Stimulated activated CD8-positive, alpha-beta memory T cell treated with anti-CD3 and anti-CD28 coated beads, Interleukin-4, amount 100 ng/mL, for 4 hours (primary cell): ENCODE measurements at places on chromosomes 2 and 18.
A peak's percentile ranks its signal among the peaks of the same experiment; 100 is the strongest.

DNA sequence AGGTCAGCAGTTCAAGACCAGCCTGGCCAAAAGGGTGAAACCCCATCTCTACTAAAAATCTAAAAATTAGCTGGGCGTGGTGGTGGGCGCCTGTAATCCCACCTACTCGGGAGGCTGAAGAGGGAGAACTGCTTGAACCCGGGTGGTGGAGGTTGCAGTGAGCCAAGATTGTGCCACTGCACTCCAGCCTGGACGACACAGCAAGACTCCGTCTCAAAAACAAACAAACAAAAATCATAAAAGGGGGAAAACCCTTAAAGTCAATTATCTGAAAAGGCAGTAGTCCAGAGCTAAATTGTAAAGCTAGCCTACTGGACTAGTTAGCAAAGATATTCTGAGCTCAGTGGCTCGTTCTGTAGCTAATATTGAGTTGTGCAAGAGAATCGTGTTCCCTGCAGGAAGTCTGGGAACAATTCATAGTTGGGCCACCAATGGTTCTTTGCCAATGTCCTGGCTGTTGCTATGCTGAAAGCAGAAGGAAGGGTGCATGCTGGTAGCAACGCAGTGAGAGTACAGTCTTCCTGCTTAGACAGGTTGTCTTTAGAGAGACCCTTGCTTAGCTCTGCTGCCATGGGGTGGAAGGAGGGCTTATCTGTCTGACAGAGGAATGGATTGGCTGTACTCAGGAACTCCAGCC, 4.3 kb downstream of the TGOLN2 start:
- no peak for DNase-seq

DNA sequence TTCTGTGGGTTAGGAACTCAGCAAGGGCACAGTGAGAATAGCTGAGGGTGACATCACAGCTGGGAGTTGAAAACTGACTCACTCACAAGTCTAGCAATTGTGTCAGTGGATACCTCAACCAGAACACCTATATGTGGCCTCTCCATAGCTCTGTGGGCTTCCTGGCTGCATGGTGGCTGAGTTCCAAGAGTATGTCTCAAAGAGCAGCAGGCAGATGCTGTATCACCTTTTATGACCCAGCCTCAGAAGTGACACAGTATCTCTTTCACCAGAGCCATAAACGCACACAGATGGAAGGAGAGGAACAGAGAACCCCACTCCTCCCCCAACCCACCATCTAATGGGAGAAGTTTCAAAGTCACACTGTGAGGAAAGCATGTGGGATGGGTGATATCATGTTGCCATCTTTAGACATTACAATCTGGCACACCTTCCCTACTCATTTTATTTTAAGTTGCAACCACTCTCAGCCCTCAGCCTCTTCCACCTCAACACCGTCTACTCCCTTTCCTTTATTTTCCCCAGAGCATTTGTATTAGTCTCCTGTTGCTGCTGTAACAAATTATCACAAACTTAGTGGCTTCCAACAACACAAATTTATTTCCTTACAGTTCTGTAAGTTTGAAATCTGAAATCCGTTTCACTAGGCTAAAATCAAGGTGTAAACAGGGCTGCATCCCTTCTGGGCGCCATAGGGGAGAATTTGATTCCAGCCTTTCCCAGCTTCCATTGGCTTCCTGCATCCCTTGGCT, 134.6 kb upstream of the SPATS2L start:
- no peak for DNase-seq

GRCh38 chr2:201759567-201759966, 21.2 kb downstream of the ALS2 start:
- DNase-seq = no peak

DNA sequence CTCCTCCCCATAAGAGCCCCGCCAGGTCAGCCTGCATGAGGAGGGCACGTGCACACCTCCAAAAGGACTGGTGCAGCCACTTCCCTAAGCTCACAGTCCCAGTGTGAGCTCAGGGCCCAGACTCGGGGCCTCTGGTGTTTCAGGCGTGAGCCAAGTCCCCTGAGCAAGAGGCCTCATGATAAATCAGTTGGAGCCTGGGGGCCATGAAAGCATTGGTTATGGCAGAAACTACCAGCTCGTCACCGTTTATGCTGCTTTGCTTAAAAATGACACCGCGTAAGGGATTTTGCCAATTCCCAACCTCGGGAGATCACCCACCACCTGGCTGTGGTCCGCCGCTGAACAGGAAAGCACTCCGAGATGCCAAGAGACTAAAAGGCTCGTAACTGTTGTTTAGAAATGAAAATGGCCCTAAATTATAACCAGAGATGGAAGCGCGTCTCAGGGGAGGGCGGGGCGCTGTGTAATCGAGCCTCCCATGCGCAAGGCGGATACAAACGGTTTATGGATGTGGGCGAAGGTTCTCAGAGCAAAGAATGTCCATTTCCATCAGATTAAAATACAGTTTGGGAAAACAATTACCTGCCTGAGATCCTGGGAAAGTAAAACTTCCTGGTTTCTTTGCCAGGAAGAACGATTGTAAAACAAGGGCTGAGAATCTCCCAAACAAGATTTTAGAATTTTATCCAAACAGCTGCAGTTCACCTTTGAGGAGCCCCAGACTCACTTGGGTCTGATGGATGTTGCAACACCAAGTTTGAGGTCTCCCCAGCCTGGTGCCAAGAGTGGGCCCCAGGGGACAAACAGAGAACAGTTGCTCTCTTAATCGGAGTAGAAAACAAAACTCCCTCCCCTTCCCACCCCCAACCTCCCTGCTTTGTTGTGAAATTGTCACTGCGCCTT, 141.4 kb downstream of the BCL2 start:
- no peak for DNase-seq

GRCh38 chr18:80194874-80195570, 52.3 kb downstream of the PARD6G start:
- DNase-seq = no peak

- peak; percentile 21 for DNase-seq
Observed at GRCh38 chr2:234425639-234426603, 71.0 kb downstream of the ARL4C start.

DNA sequence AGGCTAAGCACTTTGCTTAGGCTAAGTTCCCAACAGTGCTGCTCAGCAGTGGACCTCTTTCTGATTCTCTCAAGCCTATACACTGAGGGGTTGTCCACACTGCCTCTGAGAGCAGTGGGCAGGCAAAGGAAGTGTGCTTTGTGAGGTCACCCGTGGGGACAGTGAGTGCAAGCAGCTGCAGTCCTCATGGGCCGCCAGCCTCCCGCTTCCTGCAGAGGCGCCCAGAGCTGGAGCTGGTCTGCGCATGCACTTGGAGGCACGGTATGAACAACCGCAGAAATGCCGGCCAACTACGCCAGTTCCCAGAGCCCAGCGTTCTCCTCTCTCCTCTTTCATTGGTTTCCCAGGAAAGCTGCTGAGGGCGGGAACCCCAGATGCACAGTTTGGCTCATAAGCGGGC, 149.5 kb upstream of the DLX2 start:
- no peak for DNase-seq
